ENCODE measurements at places on chromosomes 12 and 14. TPM values are rescaled to one million over a fixed set of nuclear protein-coding genes. Genes with fewer than 3 reads are reported as not detected.

TNS2 gene
- total RNA-seq: 104 TPM

RFX4 gene
- total RNA-seq: not detected

FKBP4 gene
- total RNA-seq: 47.5 TPM

SLC7A8 gene
- total RNA-seq: 0.89 TPM

SOAT2 gene
- total RNA-seq: not detected

DNA sequence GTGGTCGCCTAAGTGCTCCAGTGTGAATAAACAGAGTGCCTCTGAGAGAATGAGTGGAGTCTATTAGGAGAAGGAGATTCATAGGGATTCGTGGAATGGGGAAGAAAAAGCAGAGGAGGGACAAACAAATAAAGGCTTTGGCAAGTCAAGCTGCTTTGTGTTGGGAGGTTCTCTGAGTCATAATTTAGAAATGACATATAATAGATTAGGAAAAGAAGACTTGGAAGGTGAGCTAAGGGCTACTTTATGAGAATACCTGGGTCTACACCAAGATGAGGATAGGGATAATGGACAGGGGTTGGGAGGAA is 6.4 kb upstream of the NTN4 start:
- H3K36me3 ChIP-seq: peaks cover 1% of the 10 kb centered on the region
- H3K27me3 ChIP-seq: no peaks in the 10 kb centered on the region
- no peak for DNase-seq
- H3K4me1 ChIP-seq: peaks cover 27% of the 10 kb centered on the region
- H3K4me3 ChIP-seq: no peak overlapping the region

DNA sequence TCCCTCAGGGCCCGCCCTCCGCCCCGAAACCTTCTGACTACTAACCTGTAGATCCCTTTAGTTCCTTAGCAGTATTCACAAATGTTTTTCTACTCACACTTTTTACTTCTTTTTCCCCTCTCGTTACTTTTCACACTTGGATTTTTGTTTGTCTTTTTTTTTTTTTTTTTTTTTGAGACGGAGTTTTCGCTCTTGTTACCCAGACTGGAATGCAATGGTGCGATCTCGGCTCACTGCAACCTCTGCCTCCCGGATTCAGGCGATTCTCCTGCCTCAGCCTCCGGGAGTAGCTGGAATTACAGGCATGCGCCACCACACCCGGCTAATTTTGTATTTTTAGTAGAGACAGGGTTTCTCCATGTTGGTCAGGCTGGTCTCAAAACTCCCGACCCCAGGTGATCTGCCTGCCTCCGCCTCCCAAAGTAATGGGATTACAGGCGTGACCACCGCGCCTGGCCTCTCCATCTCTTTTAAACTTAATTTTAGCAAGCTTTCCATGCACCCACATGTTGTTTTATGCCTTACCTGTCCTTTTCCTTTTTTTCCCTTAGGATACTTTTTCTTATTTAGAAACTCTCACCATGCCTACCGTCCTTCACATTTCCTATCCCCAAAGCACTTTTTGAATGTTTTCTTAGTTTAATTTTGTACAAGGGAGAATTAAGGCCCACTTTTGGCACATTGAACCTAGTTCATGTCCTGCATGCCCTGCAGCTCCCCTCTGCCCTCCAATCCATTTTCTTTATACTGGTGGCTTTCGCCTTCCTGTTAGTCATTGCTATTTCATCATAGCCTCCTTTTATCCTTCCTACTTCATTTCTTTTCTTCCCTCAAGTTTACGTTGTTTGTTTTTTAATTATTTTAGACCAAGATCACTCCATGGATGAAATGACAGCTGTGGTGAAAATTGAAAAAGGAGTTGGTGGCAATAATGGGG is 1.1 kb downstream of the SP1 start:
- H3K27me3 ChIP-seq: no peaks in the 10 kb centered on the region
- peaks cover 44% of the 10 kb centered on the region for H3K4me1 ChIP-seq
- H3K36me3 ChIP-seq: peaks cover 23% of the 10 kb centered on the region
- peak overlapping the region; percentile 83 for H3K4me3 ChIP-seq
- H3K27ac ChIP-seq: peak overlapping the region; percentile 96

- H3K4me3 ChIP-seq: no peak overlapping the region
- peaks cover 7% of the 10 kb centered on the region for H3K4me1 ChIP-seq
- DNase-seq: no peak
- no peaks in the 10 kb centered on the region for H3K27me3 ChIP-seq
- H3K27ac ChIP-seq: no peak overlapping the region
Observed at GRCh38 chr12:27771481-27772327, 8.3 kb upstream of the KLHL42 start.

DNA sequence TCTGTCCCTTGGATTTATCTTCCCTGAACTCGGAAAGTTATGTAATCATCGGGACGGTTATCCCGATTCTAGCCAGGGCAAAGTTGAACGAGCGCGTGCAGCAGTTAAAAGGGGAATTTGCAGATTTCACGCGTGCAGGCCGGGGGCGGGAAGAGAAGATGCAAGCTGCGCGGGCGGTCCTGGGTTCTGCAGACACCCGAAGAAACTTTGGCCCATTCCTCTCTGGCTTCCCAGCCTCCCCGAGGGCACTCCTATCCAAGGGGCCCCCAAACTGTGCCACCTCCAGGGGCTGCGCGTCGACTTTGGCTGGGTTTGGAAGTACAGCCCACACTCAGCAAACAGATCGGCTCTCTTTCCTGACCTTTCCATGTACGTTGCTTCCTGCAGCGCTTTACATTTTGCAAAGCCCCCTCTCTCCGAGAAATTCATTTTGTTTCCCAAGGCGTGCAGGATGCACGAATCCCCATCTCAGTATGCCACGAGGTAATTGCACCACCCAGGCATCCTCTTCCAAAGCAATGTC is 941 bp upstream of the PPP1CC start:
- H3K27me3 ChIP-seq: no peaks in the 10 kb centered on the region
- no peaks in the 10 kb centered on the region for H3K36me3 ChIP-seq
- peak overlapping the region; percentile 50 for H3K27ac ChIP-seq
- peak; percentile 62 for DNase-seq
- H3K4me3 ChIP-seq: peak overlapping the region; percentile 99

DNA sequence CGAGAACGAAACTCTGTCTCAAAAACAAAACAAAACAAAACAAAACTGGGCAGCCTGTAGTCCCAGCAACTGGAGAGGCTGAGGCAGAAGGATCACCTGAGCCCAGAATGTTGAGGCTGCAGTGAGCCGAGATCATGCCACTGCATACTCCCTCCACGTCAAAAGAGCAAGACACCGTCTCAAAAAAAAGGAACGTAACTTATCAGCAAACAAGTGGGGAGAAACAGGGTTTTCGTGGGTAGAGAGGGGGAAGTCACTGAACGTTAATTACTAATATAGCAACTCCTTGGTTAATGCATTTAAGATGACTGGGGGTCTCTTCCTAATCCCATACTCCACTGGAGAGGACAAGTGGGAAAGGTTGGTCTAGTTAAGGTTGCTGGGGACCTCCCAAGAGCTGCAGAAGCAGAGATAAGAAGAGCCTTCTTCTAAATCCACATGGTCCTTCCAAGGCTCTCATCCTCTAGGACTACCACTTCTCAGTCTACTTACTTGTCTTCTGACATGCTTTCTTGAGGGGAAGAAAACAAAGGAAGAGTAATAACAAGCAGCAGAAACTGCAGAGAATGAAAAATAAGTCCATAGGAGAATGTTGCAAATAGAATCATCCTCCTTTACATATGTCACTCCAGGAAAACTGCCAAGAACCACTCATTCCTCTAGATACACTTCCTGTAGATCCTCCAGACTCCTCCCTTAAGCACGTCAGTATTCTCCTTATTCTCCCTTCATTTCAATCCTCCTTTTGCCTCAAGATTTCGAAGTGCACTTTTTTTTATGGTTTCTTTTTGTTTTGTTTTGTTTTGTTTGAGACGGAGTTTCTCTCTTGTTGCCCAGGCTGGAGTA is 5.8 kb downstream of the NUMB start:
- no peaks in the 10 kb centered on the region for H3K36me3 ChIP-seq
- peaks cover 37% of the 10 kb centered on the region for H3K4me1 ChIP-seq
- no peaks in the 10 kb centered on the region for H3K27me3 ChIP-seq
- DNase-seq: no peak

GRCh38 chr12:131537267-131537958 is 173.5 kb upstream of the SFSWAP start:
- no peak overlapping the region for H3K4me3 ChIP-seq
- H3K27ac ChIP-seq: no peak overlapping the region
- H3K4me1 ChIP-seq: no peaks in the 10 kb centered on the region

DNA sequence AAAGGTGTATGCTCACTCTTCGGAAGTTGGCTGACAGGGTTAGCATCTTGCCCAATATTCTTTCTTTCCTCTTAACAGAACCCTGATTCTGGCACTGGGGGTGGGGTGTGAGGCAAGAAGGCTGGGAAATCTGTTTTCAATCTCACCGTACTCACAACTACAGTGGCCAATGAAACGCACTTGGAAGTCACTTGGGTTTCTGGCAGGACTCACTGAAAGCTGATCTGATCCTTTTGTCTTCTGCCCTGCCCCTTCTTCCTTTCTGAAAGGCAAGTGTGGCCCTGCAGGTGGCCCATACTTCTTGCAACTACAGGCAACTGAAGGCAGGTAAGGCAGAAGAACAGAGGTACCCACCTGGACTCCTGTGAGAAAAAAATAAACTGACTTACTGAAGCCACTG is 106.9 kb downstream of the STXBP6 start:
- H3K4me1 ChIP-seq: peaks cover 9% of the 10 kb centered on the region
- no peaks in the 10 kb centered on the region for H3K36me3 ChIP-seq
- no peak overlapping the region for H3K27ac ChIP-seq

GRCh38 chr12:32331133-32331532 is 68.2 kb upstream of the FGD4 start:
- H3K36me3 ChIP-seq: peaks cover 15% of the 10 kb centered on the region
- no peak overlapping the region for H3K4me3 ChIP-seq
- H3K4me1 ChIP-seq: peaks cover 8% of the 10 kb centered on the region
- no peak overlapping the region for H3K27ac ChIP-seq
- DNase-seq: no peak
- no peaks in the 10 kb centered on the region for H3K27me3 ChIP-seq

DNA sequence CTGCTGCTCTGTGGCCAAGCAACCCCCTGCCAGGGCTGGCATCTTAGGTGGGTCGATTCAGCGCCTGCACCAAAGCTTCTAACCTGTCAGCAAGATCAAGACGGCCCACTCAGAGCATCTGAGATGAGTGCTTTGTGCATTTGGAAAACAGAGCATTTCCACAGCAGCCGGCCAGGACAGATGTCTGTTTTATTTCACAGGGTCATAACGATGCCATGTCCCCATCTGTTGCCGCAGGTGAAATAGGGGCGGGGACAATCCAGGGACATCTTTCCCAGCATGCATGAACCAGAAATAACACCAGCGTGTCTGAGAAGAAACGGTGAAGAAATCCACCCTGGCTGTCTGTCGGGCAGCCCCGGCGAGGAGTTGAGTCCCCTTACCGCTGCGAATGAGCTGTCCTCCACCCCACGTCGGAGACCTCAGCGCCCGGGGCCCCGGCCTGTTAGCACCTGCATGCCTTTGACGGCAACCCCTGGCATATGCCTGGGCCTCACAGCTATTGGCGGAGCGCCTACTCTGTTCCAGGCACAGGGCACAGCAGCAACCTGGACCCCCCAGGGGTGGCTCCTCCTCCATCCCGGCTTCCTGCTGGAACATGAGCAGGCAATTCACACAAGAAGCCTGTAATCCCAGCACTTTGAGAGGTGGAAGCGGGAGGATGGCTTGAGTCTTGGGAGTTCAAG is 30.6 kb upstream of the ULK1 start:
- H3K4me1 ChIP-seq: peaks cover 38% of the 10 kb centered on the region
- DNase-seq: no peak
- no peaks in the 10 kb centered on the region for H3K36me3 ChIP-seq
- no peak overlapping the region for H3K27ac ChIP-seq
- no peak overlapping the region for H3K4me3 ChIP-seq

DNA sequence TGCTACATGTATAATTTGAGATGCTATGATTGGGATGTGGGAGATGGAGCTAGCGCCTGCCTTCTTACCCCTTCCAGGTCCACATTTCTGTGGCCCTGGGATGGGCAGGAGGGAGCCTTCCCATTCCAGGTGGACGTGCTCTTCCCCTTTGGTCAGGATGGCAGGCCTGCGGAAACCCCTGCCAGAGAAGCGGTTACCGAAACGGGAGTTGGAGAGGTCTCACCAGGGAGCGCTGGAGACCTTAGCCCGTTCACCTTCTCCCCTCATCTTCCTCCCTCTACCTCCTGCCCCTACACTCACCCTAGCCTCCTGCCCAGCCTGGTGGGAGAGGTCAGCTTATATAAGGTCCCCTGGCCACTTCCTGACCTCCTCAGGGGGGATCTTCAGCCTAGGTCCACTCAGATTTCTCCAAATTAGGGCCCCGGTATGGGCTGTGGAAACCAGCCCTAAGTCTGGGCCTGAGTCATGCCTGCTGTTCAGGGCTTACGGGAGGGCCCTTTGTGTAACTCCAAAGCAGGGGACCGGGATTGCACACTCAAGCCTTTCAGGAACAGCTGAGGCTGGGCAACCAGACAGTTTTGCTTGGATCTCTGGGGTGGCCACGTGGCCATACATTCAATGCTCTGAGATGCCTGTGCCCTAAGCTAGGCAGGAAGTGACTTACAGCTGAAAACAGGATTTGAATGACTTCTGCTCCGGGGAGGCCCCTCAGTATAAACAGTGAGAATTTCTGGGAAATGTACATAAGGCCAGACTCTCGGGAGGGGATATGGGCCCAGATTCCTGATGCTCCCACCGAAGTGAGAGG is 10.2 kb upstream of the MEG3 start:
- no peak overlapping the region for H3K4me3 ChIP-seq
- no peaks in the 10 kb centered on the region for H3K27me3 ChIP-seq
- H3K4me1 ChIP-seq: peaks cover 25% of the 10 kb centered on the region
- peak overlapping the region; percentile 88 for H3K27ac ChIP-seq
- no peaks in the 10 kb centered on the region for H3K36me3 ChIP-seq

- peak overlapping the region; percentile 66 for H3K27ac ChIP-seq
- no peak overlapping the region for H3K4me3 ChIP-seq
- peaks cover 12% of the 10 kb centered on the region for H3K36me3 ChIP-seq
Observed at GRCh38 chr12:119183942-119184695, 5.4 kb downstream of the HSPB8 start.

DNA sequence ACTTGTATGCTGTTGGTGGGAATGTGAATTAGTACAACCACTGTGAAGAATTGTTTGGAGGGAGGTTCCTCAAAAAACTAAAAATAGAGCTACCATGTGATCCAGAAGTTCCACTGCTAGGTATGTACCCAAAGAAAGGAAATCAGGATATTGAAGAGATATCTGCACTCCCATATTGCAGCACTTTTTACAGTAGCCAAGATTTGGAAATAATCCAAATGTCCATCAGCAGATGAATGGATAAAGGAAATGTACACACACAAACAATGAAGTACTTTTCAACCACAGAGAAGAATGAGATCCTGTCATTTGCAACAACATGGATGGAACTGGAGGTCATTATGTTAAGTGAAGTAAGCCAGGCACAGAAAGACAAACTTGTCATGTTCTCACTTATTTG is 25.9 kb downstream of the TIGAR start:
- DNase-seq: no peak
- no peak overlapping the region for H3K4me3 ChIP-seq
- peaks cover 28% of the 10 kb centered on the region for H3K36me3 ChIP-seq
- no peaks in the 10 kb centered on the region for H3K27me3 ChIP-seq

DNA sequence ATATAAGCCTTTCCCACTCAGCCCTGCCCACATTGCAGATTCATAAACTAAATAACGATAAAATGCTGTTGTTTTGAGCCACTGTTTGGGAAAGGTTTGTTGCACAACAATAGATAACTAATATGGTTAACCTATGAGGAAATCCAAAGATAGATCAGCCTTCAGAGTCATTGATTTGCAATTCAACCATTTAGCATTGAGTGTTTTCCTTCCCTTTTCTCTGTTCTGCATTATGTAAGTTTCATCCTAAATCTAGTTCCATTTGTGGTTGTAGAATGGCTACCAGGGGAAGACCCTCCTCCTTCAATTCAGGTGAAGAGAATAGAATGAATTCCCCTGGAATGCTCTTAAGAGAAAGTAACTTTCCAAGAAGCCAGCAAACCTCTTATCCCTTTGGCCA is 19.6 kb downstream of the TC2N start:
- peaks cover 9% of the 10 kb centered on the region for H3K36me3 ChIP-seq
- no peak for DNase-seq
- no peaks in the 10 kb centered on the region for H3K27me3 ChIP-seq
- H3K4me1 ChIP-seq: peaks cover 7% of the 10 kb centered on the region
- H3K4me3 ChIP-seq: no peak overlapping the region

Measured in chondrocyte (in vitro differentiated cells).